ENCODE measurements at places on chromosomes 16 and 17.

DNA sequence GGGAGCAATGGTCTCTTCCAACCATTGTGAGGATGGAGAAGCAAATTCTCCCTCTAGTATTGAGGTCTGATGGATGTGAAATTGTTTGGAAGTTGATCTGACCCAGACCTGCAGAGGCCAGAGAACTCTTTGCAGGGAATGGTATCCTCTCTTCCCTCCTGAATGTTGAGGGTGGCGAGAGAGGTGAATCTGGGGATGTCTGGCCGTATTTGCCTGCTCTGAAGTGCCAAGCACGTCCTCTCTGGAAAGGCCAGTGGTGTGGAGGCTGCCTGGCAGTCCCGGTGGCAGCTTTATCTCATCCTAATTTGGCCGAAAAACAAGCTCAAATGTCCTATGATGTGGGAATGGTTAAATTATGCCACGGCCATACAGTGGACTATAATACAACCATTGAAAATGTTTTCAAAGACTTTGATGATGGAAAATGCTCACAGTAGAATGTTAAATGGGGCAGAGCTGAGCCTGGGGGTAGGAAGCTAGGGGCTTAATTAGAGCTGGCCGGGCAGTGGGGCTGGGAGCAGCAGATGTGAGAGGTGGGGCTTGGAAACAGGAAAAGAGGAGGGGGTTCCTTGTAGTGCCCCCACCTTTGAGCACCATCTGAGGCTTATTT lies 30.8 kb downstream of the WSCD1 start:
- DNase-seq: no peak

GRCh38 chr16:30555315-30556124 lies 2.7 kb downstream of the ZNF764 start:
- no peak for DNase-seq

DNA sequence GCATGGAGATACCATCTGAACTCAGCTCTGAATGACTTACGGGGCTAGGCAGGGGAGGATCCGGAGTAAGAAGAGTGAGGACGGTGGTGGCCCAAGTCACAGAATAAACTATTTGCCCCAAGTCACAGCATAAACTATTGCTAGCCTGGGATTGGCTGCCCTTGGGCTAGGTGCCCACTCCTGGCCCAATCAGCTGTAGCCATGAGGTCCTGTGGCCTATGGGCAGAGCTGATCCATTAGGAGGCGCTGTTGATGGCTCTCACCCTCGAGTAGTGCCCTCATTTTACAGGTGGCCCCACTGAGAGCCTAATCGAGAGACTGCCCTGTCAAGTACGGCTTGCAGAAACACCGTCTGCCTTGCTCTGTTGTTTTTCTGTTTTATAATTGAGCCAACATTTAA lies 62.3 kb upstream of the ZNF423 start:
- DNase-seq: peak; percentile 25

GRCh38 chr17:6377906-6378305 lies 57.0 kb downstream of the AIPL1 start:
- no peak for DNase-seq

DNA sequence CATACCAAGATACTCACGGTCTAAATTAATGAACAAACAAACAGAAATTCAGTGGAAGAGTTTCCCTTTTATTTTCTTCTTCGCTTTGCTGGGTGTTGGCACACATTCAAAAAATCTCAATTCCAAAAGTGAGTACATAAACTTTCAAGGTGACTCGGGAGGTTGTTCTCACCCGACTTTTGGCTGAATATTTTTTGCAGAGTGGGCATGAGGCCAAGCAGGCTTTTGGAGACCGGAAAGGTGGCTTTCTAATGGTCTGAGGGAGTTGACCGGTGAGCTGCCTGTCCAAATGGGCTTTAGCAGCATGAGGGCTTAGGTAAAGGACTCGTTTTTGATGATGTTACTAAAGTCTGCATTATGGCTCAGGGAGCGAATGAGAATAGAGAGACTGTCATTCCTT lies 318.7 kb downstream of the CPPED1 start:
- no peak for DNase-seq

DNA sequence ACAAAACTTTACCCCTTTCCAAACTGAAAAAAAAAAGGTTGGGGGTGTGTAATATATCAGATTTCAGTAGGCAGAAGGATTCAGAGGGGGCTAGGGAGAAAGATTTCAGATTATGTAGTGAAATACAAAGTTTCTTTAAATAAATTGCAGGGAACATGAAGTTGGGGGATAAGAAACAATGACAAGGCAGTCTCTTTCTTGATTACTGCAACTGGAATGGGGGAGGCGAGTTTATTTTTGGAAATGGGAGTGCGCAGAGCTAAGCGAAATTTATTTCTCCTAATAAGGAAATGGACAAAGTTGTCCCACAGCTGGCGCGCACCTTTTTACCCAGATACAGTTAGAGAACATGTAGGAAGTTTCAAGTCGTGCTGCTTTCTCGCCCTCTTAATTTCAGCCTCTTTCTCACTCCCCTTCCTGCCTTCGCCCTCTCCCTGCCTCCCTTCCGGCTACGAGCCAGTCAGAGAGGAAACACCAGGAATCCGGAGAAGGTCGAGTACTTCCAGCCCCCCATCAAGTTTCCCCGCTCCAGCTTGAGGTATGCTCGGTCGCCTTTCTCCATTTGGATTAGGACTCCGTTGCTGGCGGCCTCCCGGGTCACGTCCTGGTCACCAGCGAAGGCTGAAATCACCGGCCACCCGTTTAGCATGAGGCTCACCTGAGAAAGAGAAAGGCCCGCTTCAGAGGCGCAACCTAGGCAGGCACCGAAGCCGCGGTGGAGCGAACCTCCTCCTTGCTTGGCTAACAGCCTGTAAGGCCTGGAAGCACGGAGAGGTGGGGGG lies 2.5 kb downstream of the CBLN1 start:
- no peak for DNase-seq

GRCh38 chr16:2044541-2044940 lies 3.1 kb downstream of the NTHL1 start:
- no peak for DNase-seq

- DNase-seq: peak; percentile 35
Observed at GRCh38 chr17:63826468-63827001, 696 bp upstream of the PSMC5 start.

GRCh38 chr17:9670596-9670995 lies 25.3 kb downstream of the USP43 start:
- DNase-seq: no peak

DNA sequence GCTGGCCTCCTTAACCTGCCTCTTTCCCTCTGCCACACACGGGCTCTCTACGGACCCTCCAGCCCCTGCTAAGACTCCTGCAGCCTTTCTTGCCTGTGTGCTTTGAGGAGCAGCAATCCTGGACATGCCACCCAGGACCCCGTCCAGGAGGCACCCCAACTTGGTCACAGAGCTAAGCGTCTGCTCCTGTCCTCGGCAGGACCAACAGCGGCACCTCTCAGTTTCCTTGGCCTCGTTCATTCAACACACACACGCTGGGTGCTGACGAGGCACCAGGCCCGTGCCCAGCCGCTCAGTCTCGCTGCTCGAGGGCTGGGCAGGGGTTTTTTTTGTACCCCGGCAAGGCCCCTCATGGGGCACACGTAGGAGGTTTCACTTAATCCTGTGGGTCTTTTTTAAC lies 15.2 kb downstream of the RPH3AL start:
- no peak for DNase-seq

DNA sequence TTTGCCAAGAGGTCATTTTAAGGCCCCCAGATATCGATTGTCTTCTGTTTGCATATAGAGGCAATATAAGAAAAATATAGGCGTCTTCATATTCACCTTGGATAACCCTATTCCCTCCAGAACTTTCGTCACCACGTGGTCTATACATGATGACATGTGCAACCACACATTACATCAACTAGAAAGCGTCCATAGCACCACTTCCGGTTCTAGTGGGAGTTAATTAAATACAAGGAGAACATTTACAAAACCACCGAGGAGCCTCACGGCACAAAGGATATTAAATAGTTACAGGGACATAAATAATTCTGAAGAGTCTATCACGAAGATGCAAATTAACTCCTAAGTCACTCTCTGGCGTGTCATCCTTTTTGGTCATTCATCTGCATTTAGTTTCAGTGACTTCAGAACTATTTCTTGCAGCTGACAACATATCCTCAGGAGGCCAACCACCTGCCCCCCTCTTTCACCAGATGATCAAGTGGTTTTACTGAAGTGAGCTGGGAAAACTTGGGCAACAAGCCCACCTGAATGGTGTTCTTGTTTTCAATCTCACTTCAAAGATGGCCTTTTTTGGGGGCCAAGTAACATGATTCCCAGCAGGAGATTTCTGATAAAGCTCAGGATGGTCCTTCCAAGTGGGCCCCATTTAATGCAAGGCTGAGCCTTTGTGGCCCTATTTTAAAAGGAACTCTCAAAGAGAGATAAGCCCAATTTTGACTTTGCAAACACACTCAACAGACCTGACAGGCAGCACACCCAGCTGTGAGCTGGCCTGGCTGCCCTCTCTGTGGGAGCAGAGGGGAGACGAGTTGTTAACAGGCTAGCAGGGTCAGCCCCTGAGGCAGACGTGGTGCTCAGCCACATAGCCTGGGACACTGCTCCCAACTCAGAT lies 15.3 kb downstream of the CMTM3 start:
- no peak for DNase-seq

GRCh38 chr17:78905116-78905515 lies 2.1 kb upstream of the CEP295NL start:
- no peak for DNase-seq

DNA sequence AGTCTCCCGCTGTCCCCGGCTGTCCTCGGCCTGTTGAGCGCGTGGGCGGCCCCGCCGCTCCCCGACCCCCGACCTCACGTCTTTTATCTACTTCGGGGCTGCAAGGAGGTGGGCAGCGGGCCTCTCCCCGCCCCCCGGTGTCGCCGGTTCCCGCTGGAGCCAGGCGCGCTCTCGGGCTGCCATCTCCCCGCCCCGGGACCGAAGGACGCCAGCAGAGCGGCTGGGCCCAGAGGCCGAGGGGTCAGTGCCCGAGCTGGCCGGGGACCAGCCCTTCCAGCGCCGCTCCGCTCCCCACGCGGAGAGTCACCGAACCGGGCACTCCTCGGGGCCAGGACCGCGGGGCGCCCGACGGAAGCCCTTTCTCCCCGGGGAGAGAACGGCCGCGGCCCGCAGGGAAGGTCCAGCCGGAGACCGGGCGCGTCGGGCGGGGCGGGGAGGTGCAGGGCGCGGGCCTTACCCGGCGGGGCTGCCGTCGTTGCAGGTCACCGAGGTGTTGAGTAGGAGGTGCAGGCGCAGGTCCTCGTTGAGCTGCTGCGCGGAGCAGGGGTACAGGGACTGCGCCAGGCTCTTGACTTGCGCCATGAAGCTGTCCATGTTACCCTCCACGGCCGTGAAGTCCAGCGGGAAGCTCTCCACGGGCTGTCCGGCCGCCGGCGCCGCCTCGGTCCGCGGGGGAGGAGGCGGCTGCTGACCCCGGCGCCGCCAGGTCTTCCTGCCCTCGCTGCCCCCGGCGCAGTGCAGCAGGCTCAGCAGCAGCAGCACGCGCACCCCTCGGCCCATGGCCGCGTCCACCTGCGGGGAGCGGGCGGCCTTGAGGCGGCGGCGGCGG lies 643 bp downstream of the NOTUM start:
- peak; percentile 25 for DNase-seq

DNA sequence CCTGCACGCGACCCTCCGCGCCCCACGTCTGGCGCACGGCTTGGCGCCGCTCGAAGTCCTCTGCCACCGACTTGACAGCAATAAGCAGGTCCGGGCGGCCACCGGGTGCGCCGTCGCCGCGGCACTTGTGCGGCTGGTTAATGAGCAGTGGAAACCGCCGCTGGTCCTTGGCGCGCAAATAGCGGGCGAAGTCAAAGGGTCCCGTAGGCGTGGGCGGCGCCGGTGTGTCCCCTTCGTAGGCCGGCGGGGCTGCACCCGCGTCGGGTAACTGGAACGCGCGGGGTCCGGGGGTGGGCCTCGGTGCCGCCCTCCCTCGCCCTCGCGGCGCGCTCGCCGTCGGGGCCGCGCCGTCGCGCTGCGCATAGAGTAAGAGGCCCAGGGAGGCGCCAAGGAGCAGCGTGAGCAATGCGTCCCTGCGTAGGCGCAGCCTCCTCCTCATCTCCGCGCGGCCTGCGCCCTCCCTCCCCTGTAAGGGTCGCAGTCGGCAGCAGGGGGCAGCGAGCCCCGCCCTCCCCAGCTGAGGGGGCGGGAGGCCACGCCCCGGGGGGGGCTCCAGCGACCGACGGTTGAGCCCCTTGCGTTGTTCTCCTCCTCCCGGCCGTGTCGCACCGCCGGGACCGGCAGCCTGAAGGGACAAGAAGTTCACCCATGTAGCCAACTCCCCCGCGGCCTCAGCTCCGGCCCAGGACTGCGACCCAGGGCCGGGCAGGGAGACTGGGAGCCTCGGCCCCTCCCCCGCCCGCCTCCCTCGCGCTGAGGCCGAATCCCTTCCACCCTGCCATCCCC lies 558 bp downstream of the B3GNT9 start:
- DNase-seq: peak; percentile 58

All from RPMI8226 (cell line).